ENCODE measurements at places on chromosomes 4 and X.

DNA sequence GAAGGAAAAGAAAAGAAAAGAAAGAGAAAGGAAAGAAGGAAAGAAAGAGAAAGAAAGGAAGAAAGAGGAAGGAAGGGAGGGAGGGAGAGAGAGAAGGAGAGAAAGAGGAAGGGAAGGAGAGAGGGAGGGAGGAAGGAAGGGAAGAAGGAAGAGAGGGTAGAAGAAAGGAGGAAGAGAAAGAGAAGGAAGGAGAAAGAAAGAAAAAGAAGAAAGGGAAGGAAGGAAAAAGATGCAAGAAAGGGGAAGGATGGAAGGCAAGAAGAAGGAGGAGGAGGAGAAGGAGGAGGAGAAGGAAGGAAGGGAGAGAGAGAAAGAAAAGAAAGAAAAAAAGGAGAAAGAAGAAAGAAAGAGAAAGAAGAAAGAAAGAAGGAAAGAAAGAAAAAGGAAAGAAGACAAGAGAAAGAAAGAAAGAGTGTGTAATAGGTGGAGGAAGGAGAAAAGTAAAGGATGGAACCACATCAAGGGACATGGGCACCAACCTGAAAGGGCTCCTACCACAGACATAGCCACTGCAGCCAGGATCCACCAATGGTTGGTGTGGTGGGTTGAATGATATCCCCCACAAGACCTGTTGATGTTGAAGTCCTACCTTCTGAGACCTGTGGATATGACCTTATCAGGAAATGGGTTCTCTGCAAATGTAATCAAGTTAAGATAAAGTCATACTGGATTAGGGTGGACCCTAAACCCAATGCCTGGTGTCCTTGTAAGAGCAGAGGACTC lies 80.2 kb downstream of the RELL1 start:
- DNase-seq = no peak

- no peak for DNase-seq
These were observed 51.7 kb downstream of the FAM53A start for GRCh38 chr4:1632109-1633104.

GRCh38 chrX:1658071-1658491 lies 43.2 kb downstream of the ASMT start:
- no peak for DNase-seq

DNA sequence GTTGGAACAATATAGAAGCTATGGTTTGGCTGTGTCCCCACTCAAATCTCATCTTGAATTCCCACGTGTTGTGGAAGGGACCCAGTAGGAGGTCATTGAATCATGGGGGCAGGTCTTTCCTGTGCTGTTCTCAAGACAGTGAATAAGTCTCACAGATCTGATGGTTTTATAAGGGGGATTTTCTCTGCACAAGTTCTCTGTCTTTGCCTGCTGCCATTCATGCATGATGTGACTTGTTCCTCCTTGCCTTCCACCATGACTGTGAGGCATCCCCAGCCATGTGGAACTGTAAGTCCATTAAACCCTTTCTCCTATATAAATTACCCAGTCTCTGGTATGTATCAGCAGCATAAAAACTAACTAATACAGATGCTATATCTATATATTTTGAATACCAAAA lies 135.2 kb upstream of the EDNRA start:
- no peak for DNase-seq

DNA sequence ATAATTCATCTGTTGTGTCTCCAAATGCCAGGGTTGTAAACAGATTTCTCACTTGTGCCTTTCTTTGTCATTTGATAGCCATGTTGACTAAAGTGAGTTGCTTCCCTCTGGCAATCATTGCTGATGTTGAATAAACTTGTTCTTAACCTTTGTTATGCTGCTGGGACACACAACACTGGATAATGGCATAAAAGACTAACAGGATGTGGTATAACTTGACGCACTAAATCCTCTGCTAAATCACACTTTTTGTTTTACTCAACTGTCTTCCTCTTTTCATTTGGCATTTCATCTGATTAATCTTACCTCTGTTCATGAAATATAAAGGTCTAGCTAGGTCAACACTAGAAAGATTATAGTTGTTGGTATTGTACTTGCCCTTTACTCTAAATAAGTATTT lies 17.6 kb upstream of the CXCL5 start:
- no peak for DNase-seq

DNA sequence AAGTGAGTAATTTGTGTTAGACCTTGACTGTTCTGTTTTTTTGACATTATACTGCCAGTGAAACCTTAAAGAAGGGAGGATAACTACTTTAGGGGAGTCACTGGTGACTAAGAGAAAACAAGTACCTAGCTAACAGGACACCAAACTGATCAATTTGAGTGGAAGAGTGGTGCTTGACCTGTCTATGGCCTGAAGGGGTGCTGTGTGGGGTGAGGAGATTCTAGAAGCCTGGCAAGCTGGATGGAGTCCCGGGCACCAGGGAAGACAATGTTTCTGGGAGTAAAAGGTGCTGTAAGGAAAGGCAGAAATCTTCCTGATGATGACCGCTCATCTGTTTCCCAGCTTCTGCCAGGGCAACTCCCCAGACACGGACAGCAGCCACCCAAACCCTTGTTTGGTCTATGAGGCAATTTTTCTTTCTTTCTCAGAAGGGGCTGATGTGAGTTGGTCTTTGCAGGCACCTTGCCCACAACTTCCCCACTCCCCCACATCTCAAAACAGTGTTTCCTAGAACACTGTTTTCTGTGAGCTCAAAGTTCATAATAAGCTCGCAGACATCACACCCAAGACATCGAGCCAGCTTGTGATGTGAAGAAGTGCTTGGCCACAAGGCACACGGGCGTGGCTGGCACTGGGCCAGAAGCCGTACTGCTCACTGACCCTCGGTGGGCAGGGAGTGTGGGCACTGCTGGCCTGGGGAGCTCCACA lies 4.6 kb downstream of the TXK start:
- DNase-seq = no peak

GRCh38 chrX:16807976-16808542 lies 21.8 kb downstream of the TXLNG start:
- DNase-seq = peak; percentile 15

DNA sequence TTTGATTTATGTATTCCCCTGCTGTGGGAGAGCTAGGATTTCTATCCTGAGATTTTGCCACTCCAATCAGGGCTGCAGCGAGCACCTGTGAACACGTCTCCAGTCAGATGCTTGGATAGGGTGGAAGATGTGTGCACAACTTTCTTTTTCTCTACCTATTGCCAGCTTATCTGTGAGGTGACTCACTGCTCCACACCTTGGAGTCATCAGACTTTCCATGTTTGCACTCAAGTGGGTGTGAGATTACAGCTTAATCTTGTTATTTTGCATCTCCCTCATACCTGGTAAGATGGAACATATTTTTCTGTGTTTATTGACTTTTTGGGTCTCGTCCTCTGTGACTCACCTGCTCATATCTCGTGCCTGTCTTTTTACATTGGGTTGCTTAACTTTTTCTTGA lies 32.2 kb downstream of the PSAPL1 start:
- DNase-seq = no peak

DNA sequence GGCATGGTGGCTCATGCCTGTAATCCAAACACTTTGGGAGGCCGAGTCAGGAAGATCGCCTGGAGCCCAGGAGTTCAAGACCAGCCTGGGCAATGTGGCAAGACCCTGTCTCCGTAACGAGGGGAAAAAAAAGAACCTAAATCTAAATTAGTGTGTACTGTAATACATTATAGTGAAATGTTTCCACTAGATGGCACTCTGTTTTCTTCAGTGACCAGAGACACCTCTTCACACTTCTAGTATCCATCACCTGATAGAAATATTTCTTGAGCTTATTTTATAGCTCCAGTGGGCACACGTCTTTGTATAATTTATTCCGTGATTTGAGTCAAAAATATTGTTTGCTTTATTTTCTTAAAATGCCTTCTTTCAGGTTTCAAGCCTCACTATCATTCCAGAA lies 600.9 kb upstream of the DIPK2B start:
- DNase-seq = peak; percentile 24

DNA sequence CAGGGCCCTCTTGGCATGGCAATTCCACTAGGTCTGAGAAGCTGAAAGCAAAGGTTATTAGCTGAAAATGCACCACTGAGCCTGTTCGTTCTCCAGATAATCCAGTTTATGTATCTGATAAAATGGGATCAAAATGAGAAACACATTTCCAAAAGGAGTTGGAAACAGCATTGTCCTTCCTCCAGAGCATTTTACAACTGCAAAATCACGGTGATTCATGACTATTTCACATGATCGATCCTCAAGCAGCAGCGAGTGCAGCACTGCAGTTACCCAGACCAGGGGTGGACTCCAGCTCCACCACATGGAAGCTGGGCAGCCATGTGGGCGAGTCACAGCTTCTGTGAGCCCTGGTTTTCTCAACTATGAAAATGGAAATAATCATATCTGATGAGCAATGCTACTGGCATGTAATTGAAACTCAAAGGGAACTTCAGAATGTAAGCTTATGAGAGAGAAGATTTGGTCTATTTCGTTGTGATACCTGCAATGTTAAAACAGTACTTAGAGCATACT lies 78.7 kb upstream of the MSX1 start:
- DNase-seq = peak; percentile 63

DNA sequence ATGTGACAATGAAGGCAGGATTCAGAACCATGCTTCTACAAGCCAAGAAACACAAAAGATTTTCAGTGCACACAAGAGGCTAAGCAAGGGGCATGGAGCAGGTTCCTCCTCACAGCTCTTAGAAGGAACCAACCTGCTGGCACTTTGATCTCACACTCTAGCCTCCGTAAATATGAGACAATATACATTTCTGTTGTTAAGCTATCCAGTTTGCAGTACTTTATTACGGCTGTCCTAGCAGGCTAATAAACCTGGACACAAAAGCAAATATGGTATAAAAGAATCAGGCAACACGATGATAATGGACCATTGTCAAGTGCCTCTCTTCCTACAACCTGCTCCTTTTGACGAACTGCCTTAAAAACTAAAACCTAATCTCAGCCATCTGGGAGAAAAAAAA lies 114.5 kb downstream of the ZAR1 start:
- DNase-seq = no peak

- no peak for DNase-seq
These were observed 99.5 kb downstream of the ANK2 start for GRCh38 chr4:113148925-113149324.

DNA sequence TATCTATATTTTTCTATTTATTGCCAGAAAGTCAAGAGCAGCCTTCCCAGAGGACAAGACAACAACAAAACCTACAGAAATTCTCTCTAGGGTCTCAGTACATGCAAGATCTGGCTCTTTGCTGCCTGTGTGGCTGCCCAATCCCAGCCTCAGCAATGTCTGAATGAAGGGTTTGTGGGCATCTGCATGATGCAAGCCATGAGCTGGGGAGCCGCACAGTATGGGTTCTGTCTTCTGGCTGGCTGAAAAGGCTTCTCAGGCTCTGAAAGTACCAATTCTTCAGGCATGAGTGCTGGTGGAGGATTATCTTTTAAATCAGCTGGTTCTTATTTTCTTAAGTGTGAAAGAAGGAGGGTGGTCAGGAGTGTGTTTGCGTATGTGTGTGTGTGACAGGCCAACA lies 104.6 kb downstream of the PDGFRA start:
- no peak for DNase-seq

DNA sequence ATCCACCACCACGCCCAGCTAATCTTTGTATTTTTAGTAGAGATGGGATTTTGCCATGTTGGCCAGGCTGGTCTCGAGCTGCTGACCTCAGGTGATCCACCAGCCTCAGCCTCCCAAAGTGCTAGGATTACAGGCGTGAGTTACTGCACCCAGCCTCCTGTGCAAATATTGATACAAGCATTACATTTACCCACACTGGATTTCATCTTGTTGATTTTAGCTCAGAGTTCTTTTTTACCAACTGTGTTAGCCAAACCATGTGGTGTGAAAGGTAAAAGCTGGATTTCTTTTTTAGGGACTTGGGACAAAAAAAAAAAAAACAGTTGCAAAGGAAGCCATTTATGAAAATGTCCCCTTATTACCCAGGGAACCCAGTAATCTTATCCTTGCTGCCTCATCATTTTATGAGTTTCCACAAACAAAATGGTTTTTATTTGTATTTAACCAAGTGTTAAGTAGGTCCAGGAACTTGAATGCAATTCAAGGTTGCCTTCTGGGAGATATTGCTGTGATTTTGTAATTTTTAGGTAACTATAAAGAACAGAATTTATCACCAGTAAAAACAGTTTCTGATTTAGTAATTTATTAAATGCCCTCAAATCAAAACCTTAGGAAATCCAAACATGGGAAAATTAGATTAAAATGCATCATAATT lies 202.5 kb downstream of the PALLD start:
- DNase-seq = no peak

DNA sequence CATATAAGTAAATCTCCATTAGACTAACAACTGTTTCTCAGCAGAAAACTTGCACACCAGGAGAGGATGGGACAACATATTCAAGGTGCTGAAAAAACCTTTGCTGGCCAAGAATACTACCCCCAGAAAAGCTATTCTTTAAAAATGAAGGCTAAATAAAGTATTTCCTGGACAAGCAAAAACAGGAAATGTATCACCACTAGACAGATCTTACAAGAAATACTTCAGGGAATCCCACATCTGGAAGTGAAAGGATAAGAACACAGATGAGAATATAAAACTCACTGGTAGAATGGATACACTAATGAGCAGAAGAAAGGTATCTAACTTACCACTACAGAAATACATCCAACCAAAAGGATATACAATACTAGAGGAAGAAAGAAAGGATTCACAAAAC lies 27.0 kb upstream of the ADH1C start:
- no peak for DNase-seq

Measured in brain microvascular endothelial cell (primary cell).